ENCODE measurements at places on chromosomes 6 and 20.
A peak's percentile ranks its signal among the peaks of the same experiment; 100 is the strongest.

DNA sequence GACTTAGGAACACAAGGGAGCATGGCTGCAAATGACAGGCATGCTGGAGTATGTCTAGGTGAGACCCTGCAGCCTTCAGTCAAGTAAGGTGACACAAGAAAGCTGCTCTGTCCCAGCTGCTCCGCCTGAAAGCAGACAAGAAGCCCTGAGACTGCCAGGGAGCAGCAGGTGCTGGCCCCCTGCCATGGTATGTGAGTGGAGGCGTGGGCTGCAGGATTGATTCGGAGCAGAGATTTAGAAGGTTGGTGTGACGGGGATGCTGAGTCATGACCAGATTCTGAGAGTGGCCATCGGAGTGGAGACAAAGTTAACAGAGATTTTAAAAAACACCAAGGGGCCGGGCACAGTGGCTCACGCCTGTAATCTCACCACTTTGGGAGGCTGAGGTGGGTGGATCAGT is 17.8 kb downstream of the LRP11 start:
- DNase-seq: no peak

- DNase-seq: no peak
Observed at GRCh38 chr20:45387274-45387673, 9.1 kb upstream of the TP53TG5 start.

GRCh38 chr20:9989066-9989724 is 45.6 kb upstream of the ANKEF1 start:
- no peak for DNase-seq

DNA sequence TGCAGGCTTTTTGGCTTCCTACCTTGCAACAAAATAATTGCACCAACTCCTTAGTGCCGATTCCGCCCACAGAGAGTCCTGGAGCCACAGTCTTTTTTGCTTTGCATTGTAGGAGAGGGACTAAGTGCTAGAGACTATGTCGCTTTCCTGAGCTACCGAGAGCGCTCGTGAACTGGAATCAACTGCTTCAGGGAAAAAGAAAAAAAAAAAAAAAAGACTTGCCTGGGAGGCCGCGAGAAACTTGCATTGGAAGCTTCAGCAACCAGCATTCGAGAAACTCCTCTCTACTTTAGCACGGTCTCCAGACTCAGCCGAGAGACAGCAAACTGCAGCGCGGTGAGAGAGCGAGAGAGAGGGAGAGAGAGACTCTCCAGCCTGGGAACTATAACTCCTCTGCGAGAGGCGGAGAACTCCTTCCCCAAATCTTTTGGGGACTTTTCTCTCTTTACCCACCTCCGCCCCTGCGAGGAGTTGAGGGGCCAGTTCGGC is 420 bp downstream of the SOX4 start:
- DNase-seq: no peak

GRCh38 chr20:8078528-8078914 is 53.5 kb upstream of the PLCB1 start:
- no peak for DNase-seq

DNA sequence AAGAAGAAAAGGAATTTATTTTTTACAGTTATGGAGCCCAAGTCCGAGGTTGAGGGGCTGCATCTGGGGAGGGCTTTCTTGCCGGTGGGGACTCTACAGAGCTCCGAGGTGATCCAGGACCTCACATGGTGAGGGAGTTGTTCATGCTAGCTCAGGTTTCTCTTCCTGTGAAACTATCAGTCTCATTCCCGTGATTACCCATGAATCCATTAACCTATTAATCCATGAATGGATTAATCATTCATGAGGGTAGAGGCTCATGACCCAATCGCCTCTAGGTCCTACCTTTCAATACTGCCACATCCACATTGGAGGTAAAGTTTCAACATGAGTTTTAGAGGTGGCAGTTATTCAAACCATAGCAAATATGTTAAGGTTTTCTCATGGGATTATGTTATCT is 3.8 kb downstream of the DSE start:
- no peak for DNase-seq

DNA sequence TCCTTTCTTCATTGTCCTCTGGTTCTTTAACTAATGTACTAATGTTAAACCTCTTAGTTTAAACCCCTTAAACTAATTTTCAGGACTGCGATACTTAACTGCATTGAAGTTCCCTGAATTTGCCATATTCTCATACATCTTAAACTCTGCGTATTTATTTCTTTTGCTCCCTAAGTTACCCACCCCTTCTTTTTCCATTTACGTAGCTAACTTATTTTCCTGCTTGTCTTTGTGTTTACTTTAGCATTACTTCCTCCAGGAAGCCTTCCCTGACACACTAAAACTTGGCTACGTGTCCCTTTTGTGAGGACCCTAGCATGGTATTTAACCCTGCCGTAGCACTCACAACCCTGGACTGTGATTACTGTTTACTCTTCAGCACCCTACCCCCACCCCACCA is 79.0 kb downstream of the UBR2 start:
- DNase-seq: no peak

DNA sequence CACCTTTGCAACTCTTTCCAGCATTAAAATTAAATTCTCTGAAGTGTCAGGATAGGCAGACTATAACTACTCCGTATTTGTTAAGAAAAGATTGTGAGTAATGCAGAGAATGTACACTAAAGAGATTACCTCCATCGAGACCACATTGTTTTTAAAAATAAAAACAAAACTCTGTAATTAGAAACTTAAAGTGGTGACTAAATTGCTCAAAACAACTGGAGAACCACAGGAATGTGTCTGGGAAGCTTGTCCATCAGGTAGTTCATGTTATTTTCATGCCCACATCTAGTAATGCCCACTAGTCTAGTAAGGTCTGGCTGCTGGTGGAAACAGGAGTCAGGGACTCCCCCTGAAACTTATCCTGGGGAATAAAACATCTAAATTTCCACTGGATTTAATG is 103.0 kb upstream of the FOXQ1 start:
- no peak for DNase-seq

- no peak for DNase-seq
Observed at GRCh38 chr6:85321906-85322305, 128.0 kb upstream of the NT5E start.

GRCh38 chr20:49505518-49505917 is 23.1 kb upstream of the KCNB1 start:
- no peak for DNase-seq

DNA sequence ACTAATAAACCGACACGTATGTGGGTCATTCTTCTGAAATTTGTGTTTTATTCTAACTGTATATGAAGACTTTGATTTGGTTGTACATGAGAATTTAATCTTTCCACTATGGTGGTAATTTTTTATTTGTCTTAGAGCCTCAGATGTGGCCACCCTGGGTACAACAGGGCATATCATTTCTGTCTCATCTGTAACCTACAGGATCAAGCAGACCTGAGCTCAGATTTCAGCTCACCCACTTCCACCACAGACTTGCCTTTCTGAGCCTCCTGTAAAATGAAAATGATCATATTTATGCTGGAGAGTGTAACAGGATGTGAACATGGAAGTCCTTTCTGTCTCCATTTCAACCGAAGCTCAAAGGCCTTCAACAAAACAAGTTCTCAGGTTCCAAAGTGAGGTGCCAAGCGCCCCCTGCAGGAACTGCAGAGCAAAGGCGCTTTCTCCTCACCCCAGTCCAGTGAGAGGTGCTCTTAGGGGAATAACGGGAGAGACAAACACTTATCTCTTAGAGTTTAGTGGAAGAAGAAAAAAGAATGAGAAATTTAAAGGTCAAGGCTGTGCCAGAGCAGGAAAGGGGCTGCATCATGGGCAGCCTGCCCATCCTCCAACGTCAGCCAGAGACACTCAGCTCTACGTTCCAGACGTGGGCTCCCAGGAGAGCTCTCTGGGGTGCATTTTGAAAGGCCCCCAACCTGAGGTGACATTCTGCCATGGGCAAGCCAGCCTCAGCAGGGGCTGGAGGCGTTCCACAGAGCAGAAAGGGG is 23.0 kb upstream of the CD24 start:
- peak; percentile 22 for DNase-seq

- no peak for DNase-seq
Observed at GRCh38 chr20:56558968-56559367, 25.9 kb downstream of the FAM209B start.

DNA sequence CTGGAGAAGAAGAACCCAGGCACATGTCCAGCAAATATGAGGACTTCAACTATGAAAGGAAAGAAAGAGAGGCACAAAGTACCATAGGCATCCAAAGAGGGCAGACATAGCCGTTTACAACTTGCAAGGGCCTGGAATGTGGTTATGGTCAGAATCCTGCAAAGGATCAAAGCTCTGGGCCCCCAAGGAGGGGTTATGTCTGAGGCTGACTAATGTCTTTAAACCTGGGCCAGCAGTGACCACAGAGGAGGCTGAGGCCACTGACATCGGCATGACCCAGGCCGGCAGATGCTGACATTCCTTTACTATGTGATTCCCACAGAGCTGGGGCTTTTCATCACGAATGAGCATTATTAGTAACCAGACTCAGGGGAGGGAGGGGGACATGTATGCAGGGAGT is 861.1 kb downstream of the DHX35 start:
- DNase-seq: no peak

DNA sequence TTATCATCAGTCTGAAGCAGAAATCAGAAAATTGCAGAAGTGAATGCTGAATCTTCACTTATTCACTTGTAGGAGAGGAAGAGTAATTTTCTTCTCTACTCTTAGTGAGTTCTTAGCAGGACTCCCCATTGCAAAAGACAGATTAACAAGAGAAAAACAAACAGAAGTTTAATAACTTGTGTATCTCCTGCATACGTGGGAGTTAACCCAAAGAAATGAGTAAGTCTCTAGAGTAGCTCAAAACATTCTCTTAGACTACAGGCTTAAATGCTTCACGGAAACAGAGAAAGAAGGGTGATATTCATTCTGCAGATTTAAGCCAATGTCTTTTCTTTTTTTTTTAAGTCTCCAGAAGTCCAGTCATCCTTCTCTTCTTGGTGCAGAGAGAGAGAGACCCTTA is 97.9 kb upstream of the TMEM181 start:
- DNase-seq: no peak

DNA sequence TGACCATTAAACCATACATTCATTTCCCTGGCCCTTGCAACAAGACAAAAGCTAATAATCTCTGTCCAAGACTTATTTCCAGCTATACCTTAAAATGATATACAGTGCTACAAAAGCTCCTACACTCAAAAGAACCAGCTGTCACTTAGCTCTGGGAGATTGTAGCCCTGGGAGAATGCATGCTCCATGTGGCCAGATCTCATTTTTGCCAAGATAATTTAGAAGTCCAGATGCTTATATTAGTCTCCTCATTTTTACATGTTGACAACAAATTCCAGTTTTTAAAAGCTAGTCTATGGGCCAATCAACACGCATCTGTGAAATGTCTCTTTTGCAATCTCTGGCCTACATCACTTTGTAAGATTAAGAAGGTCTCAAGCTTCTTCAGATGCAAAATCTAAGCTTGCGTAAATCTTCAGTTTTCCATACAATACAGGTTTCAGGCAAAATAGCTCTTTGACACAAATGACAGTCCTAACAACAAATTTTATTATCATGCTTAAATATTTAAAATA is 27.1 kb downstream of the TASP1 start:
- no peak for DNase-seq

DNA sequence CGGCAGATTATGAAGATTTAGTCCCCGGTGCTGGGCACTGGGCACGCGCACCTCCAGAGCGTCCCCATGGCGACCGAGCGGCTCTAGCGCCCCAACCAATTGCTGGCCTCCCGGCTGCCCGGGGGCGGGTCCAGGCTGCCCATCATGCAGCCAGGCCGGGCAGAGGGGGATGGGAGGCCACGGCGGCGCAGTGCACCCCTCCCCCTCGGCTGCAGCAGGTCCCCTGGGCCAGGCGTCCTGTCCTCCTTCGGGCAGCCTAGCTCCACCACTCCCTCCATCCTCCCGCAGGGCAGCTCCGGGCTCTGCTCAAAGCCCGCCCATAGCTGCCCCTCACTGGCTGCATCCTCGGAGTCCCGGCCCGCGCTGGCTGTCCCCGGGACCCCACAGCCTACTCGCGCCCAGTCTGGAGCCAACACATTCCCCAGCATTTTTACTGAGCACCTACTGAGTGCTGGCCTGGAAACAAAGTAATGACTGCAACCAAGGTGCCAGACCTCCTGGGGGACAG is 99.4 kb downstream of the ASXL1 start:
- DNase-seq: no peak

GRCh38 chr20:54275359-54276111 is 67.6 kb downstream of the PFDN4 start:
- DNase-seq: no peak

DNA sequence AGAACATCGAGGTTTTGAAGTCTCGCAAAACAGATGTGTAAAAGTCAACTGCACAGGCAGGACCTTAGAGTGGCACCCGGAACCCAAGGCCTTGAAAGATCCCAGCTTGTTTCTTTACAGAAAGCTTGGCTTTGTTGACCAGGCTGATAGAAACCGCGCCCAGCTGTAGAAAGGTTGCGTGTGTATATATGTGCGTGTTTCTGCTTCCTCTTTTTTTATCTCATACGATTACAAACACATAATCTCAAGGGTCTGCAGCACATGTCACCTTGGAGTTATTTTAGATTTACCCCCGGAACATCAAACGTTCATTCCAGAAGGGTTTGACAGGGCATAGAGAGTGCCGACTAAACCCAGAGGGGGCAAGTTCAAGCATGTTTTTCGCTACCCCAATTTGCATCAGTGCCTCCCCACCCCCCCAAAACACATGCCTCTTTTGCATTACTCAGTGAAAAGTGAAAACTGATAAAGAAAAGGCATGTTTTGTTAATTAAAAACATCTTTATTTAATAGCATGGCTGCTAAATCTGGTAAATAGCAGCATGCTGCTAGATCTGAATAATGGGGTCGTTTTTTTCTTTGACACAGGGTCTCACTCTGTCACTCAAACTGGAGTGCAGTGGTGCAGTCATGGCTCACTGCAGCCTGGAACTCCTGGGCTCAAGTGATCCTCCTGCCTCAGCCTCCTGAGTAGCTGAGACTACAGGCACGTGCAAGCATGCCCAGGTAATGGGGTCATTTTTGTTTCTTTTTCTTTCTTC is 33.2 kb upstream of the NCOA3 start:
- no peak for DNase-seq

DNA sequence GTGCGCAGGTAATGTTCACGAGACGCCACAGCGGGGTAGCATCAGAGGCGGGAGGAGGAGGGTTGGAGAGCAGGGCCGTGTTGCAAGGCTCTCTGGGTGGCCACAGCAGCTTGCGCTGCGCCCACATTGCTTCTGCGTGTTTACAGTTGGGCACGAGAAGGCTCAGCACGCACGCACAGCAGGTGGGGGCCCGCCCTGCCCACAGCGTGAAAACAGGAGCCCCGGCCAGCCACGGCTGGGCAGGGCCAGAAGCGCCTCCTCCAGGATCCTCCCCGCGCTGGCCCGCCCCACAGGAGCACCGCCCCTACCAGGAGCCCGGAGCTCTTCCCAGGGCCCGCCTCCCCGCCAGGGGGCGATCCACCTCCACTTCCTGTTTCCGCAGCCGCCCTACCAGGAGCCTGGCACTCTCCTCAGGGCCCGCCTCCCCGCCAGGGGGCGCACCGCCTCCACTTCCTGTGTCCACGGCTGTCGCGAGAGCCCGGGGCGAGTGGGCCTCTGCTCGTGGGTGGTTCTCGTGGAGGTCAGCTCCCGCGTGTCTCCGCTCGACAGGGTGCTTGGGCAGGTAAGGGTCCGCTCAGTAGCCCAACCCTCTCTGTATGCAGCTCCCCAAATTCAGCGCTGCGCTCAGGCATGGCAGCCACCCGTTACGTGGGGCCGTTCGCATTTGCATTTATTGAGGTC is at the start of gene FAM50B:
FAM50B (plus strand) TSS at position 449 of the 681 bp plus-strand sequence. CDS start 439 bp downstream, outside the sequence.
- DNase-seq: peak; percentile 90

GRCh38 chr6:33952016-33952415 is 148.2 kb upstream of the MLN start:
- DNase-seq: no peak

- DNase-seq: no peak
Observed at GRCh38 chr6:112257178-112257855, 3.0 kb upstream of the LAMA4 start.

- no peak for DNase-seq
Observed at GRCh38 chr20:46088409-46089166, 1.2 kb downstream of the NCOA5 start.

Data from naive thymus-derived CD8-positive, alpha-beta T cell (primary cell).